ENCODE measurements at places on chromosomes 13 and 19.
A peak's percentile ranks its signal among the peaks of the same experiment; 100 is the strongest.

DNA sequence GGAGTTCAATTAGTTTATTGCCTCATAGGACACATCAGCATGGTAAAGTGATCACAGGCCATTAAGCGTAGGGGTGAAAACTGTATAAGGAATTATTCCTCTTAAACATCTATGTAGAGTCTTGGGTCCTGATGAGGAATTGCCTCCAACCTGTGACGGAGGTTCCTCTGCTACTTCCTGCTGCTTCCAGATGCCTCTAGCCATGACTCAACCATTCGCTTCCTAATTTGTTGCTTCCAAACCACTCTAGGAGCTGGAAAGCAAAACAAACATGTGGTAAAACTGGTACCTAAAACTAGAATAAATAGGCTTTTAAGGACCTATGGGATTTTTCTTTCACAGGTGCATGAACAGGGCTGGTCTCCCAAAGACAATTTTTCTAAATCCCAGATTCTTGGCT is 253.8 kb downstream of the KLF12 start:
- no peak for DNase-seq

- DNase-seq: no peak
Observed at GRCh38 chr13:40283666-40284065, 382.8 kb downstream of the FOXO1 start.

- DNase-seq: no peak
Observed at GRCh38 chr19:30760014-30760413, 387.8 kb downstream of the ZNF536 start.

DNA sequence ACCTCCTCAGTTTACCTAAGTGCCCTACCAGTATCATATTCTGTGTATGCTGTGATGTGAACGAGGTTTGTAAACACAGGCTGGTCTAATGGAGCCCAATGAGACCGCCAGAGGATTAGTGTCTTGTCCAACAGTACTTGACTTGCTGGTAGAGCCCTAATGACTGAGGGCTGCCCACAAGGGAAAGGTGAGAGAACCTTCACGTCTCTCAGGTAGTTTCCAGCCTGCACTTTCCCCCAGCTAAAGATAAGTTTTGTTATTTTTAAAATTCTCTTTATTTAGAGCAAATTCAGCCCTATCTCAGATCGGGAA is 498 bp upstream of the RBM26 start:
- DNase-seq: no peak

DNA sequence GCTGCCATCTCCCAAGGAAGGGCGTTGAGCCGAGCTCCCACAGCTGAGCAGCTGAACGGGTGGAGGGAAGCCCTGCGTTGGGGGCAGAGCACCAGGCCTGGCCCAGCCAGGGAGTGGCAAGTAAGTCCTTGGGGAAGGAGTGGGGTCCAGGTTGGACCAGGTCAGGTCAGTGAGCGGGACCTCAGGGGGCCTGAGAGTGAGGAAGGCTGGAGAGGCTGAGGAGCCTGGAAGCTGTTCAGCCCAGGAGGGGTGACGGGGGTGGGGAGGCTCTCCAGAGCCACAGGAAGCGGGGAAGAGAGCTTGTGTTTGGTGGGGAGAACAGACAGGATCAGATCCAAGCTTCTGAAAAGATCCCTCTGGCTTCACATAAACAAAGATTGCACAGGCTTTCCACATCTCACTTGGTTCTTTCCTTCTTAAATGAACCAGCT is 55.4 kb upstream of the ATP12A start:
- no peak for DNase-seq

DNA sequence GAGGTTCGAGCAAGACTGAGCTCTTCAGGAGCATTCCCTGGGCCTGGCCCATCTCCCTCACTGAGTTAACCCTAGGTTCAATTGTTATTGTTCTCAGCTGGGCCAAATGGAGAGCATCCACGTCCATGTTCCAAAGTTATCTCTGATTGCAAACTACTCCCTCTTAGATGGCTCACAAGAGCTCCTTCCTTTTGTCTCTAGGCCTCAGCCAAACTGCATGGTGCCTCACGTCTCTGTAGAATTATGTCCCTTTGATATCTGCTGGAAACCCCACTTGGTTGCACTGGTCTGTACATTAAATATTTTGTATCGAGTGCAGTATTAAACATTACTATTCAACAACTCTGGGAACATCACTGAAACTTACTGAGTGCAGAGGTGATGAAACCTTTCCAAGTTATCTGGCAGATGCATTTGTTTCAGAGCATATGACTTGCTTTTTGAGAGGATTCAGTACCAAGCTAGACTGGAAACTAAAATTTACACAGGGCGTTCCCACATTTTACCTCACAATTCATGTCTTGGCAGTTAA is 38.1 kb downstream of the DOCK9 start:
- DNase-seq: no peak

- DNase-seq: no peak
Observed at GRCh38 chr19:35063940-35064818, 22.7 kb downstream of the HPN start.

DNA sequence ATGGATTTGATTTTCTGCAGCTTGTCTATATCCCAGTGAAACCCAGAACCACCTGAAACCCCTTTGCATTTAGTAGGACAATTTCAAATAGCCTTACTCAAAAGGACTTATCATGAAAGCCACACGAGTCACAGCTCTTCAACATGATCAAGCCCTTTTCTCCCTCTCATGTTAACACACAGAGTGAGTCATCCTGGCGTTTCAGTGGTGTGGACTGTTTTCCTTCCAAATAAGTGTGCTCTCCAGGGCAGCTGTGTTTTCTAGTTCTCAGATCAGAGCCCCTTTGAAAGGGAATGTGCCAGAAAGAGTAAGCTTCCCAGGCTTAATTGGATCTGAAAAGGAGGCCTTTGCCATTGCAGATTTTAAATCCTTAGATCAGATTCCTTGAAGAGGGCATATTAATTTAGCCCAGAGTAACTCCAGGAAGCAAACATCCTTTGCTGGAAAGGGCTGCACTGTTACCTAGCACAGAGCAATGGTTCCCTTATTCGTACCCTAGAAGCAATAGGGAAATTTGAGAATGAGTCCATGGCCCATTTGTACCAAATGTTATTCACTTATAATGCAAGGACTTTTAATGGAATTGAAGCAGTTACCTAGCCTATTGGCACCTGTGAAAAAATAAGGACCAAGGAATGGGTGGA is 51.3 kb downstream of the ERICH6B start:
- no peak for DNase-seq

DNA sequence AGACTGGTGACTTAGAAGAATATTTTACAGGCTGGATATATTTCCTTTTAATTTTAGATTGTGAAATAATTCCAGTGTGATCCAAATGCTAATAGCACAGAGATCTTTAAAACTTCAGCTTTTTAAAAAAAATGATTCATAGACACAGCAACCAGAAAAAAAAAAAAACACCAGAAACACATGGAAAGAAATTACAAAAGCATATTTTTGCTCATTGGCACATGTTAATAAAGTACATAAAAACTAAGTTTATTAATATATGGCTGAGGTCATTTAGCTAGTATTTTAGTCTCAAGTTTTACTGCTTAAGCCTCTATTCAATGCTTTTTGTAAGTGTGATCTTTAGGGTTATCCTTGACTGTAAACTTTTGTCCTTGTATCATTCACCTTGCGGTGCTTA is 577 bp downstream of the MYO16 start:
- no peak for DNase-seq

GRCh38 chr13:60758637-60759036 is 361.6 kb downstream of the TDRD3 start:
- DNase-seq: no peak

GRCh38 chr13:40664350-40665125 is 1.9 kb downstream of the FOXO1 start:
- peak; percentile 67 for DNase-seq

- no peak for DNase-seq
Observed at GRCh38 chr13:51923983-51924539, 62.3 kb downstream of the CCDC70 start.

- DNase-seq: no peak
Observed at GRCh38 chr13:30690282-30691188, 44.8 kb upstream of the ALOX5AP start.

GRCh38 chr19:15330801-15331418 is 1.4 kb downstream of the BRD4 start:
- peak; percentile 20 for DNase-seq

DNA sequence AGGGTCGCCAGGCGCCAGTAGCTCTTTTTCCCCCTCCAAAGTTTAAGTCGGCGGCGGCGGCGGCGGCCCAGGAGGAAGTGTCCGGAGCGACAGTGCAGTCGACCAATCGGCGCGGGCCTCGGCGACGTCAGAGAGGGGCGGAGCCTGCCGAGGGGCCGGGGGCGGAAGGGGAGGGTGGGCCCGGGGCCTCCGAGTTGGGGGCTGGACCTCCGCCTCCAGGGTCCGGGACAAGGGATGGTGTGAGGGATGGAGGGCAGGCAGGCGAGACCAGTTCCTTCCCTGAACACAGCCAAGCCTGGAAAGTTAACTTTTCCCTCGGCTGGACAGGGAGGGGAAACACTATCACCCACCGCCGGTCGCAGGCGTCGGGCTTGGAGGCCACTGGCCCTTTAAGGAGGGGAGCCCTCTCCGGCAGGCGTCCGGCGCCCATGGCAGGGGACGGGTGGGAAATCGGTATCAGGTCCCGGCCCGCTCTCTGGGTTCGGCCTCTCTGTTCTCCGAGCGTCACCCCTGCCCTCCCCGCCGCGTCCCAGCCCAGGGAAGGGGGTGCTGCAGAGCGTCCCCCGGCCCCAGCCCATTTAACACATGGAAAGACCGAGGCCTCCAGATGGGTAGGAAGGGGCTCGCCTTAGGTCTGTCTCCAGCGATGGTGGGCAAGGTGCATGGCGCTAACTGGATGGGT is at the start of gene PRKD2:
Gene PRKD2 (minus strand): TSS at position 81 of the 682 bp plus-strand sequence. CDS start 744 bp downstream, outside the sequence.
- DNase-seq: peak; percentile 90

DNA sequence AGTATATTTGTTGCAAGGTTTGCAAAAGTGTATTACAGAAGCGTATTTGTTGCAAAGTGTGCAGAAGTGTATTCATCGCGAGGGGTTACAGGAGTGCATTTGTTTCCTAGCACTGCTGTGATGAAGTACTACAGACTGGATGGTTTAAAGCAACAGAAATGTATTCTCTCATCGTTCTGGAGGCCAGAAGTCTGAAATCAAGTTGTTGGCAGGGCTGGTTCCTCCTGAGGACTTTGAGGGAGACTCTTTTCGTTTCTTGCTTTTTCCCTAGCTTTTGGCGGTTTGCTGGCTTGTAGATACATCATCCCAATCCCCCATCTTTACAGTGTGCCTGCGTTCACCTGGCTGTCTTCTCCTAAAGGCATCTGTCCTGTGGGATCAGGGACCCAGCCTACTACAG is 127.9 kb upstream of the USP29 start:
- no peak for DNase-seq

GRCh38 chr19:4015705-4016402 is 8.3 kb downstream of the PIAS4 start:
- DNase-seq: no peak

GRCh38 chr13:31851216-31851615 is 111.9 kb downstream of the RXFP2 start:
- DNase-seq: no peak

- no peak for DNase-seq
Observed at GRCh38 chr13:49638030-49638743, 9.9 kb downstream of the ARL11 start.

DNA sequence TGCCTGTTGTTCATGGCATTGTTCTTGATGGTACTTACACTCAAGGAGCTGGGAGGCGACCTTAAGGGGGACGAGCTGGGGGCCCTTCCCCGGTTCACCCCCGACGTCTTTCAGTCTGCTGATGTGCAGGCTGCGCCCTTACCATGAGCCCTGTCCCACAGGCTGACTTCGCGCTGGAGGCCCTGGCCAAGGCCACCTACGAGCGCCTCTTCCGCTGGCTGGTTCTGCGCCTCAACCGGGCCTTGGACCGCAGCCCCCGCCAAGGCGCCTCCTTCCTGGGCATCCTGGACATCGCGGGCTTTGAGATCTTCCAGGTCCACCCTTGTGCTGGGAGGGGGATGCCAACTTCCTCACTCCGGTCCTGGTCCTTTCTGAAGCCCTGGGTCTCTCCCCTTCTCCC is 45.4 kb downstream of the MYH14 start:
- DNase-seq: no peak

- DNase-seq: no peak
Observed at GRCh38 chr13:54949735-54950134, 1921.1 kb downstream of the OLFM4 start.

DNA sequence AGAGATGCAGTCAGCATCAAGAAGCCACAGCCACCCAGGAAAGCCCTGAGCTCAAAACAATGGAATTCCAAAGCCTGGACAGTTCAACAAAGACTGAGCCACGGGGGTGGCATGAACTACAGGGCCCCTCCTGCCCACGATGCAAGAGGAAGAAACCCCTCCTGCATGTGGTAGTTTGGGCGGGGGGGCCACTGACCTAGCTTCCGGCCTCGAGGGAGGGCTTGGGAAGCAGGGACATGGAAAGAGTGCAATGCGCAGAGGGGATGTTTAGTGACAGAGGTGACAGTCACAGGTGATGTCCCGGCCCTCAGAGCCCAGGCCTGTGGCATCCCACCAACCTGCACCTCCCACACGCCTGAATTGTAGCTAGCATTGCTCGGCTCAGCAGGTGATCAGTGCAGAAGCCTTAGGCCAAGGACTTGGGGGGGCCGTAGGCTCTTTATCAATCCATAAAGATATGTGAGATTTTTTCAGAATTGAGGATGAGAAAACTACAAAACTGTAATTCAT is 318.8 kb downstream of the TEX29 start:
- DNase-seq: no peak

DNA sequence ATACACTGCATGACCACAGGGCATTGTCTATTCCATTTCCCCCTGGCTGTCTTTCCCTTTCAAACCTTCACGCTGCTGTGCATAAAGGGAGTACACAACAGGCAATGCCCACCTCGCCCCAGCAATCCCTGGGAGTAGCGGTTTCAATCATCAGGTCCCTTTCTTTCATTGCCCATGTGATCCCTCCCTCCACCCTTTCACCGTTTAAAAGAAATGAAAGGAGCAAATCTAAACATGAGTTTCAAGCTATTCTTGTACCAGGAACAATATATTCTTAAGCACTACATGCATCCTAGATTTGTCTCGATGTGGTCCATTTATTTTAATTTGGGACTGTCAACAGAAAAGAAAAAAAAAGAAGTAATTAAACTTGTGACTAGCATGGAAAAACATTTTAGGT is 123.4 kb upstream of the ARGLU1 start:
- DNase-seq: no peak

DNA sequence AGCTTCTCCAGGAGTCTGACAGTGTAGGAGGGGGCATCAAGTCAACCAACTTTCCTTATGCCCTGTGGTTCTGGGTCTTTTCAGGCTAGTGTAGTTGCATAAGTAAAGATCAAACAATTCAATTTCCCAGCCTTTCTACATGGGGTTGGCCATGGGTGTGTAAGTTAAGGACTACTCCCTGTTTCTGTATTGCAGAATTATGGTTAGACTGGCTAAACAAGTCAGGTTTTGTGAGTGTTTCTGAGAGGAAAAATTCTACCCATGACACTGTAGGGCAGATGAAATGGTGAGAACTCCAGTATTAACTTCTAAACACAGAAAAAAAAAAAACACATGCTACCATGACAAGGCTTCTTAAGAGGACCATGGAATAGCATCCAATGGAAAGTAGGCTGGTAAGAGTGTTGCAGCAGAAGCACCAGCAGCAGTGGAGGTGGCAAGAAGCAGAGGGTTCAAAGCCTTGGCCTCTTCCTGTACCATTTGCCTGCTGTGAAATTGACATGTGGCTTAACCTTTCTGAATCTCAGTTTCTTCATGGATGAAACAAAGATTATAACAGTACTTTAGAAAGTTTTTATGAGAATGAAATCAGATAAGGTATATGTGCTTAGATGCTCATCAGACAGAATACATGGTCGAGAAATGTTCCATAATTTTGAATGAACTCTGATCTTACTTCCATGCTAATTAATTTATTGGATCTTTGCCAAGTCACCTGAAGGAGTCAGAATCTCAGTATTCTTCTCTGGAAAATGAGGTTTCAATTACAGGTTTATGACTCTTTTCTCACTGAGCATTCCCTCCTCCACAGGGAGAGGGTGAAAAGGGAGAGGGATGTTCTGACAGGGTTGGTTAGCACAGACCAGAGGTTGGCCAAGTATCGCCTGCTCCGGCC is 11.4 kb upstream of the SCEL start:
- no peak for DNase-seq
